ENCODE measurements at places on chromosomes 1 and 21. TPM values are rescaled to one million over a fixed set of nuclear protein-coding genes. Genes with fewer than 3 reads are reported as not detected.

The PPM1J gene
- total RNA-seq, result 2.1 TPM

The RAD54L gene
- total RNA-seq, result 0.67 TPM

The EDEM3 gene
- total RNA-seq, result 39.3 TPM

The KRTAP10-12 gene
- total RNA-seq, result not detected

The CRYBG2 gene
- 0.52 TPM for total RNA-seq

The RO60 gene
- 70.5 TPM for total RNA-seq

The ZC3H11A gene
- total RNA-seq, result 58.1 TPM

The CRYAA gene
- total RNA-seq, result not detected

The SPATA21 gene
- not detected for total RNA-seq

The PER3 gene
- total RNA-seq, result 19.0 TPM

The CLCA1 gene
- total RNA-seq, result not detected

The SLFNL1 gene
- total RNA-seq, result 0.38 TPM

The WLS gene
- total RNA-seq, result 53.3 TPM

The TRIM46 gene
- 2.1 TPM for total RNA-seq

GRCh38 chr1:193070386-193070753, 11.0 kb downstream of the RO60 start:
- no peak for DNase-seq

DNA sequence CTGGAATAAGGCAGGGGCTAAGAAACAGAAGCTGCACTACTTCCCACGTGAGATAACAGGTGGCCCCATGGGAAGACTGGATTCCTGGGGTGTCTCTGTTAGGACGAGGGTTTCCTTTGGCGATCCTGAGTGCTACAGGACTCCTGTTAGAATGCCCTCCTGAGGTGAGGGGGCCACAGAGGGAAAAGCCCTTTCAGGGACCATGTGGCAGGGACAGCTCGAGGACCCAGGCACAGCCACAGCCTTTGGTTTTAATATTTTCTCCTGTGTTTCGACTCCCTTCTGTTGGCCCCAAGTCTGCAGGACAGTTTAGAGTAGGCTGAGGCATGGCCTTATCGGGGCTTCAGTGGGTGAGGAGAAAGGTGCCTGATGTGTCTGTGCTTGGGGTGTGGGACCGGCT, 12.6 kb downstream of the TTC39A start:
- no peak for DNase-seq

GRCh38 chr21:41180752-41181151, 12.8 kb downstream of the BACE2 start:
- DNase-seq, result no peak

DNA sequence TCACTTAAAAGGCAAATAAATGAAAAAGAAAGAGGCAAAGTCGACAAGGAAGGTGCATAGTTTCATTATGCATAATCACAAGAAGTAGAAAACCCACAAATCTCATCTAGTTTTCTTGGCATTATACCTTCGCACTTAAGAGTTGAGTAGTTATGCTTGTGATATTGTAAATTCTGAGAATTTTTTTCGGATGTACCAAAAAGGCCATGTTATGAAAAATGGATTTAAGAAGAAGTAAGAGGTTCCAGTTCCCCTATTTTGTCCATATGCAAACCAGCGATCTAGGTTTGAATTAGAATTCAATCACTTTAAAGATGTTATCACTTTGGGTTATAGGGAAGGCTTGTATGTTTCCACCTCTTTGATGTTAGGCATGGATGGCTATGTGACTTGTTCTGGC, 7.9 kb upstream of the ERICH3 start:
- DNase-seq, result no peak

GRCh38 chr1:50438945-50439344, 15.7 kb upstream of the DMRTA2 start:
- DNase-seq, result no peak

GRCh38 chr1:184514447-184514846, 127.6 kb downstream of the C1orf21 start:
- no peak for DNase-seq

DNA sequence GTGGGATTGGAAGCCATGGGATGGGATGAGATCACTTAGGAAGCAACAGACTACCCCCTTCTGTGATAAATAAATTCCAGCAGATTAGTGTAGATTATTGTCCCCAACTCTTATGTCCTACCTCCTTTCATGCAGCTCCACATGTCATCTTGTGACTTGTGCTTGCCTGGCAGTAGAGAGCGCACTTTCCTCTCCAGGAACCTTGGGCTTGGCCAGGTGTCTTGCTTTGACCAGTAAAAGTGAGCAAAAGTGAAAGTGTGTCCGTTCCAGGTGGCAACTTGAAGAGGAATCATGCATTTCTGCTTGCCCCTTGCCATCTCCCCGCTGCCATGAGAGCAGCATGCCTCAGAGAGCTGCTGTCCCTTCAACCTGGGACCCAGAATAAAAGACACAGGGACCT, 122.9 kb upstream of the ERG start:
- DNase-seq, result no peak

DNA sequence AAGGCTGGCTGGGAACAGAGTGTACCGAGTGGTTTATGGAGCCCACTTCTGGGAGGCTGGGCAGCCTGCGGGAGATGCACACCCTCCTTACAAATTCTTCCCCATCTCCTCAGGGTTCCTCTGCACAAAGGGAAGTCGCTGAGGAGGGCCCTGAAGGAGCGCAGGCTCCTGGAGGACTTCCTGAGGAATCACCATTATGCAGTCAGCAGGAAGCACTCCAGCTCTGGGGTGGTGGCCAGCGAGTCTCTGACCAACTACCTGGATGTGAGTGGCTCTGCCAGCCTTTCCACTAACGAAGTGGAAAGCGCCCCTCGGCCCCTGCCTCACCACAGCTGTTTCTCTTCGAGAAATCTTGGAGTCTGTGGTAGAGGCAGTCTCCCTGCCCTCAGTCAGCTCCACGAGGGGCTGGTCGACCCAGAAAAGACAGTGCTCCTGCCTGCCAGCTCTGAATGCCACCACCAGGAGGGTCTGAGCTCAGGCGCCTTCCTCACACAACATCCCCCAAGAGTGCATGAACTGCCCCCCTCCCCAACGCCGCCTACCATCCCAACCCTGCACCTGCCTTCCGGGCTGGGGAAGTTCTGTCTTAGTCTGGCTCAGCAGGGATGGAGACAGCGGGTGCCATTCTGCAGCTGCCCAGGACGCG, 31.8 kb downstream of the PROK1 start:
- no peak for DNase-seq

- DNase-seq, result no peak
Observed at GRCh38 chr1:26626994-26627393, 68.8 kb upstream of the ARID1A start.

DNA sequence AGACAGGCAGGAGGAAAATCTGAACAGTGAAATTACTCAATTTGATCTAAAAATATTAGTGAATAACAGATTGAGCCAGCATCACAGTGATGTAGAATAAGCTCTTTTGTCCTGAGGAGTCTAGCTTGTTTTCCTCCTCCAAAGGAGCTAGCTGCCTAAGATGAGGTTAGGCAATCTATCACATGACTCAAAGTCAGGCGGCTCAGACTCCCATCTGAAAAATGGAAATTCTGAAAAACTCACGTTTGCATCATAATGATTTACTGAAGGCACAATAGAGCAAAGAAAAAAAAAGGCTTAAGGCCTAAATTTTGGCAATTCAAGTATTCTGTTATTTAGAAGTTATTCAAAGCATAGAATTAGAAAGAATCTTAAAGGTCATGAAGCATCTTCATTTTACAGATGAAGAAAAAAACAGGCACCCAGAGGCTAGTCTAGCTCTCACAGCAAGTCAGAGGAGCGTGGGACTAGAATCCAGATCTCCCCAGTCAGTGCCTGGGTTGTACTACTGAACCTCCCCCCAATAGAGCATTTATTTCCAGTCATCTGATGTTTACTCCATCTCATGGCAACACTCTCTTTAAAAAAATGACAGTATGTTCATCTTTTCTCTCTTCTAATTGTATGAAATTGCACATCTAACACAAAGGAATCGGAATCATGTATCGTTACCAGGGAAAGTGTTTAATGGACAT, 62.5 kb upstream of the ATF3 start:
- DNase-seq, result no peak

GRCh38 chr1:41977326-41977725, 58.6 kb upstream of the HIVEP3 start:
- no peak for DNase-seq

GRCh38 chr1:63856924-63857323, 83.1 kb downstream of the ROR1 start:
- no peak for DNase-seq

- DNase-seq, result no peak
Observed at GRCh38 chr1:222243902-222244301, 304.0 kb downstream of the HHIPL2 start.

- DNase-seq, result no peak
Observed at GRCh38 chr1:24996456-24996855, 66.4 kb upstream of the RUNX3 start.

GRCh38 chr1:229297746-229298145, 26.8 kb downstream of the RAB4A start:
- no peak for DNase-seq

DNA sequence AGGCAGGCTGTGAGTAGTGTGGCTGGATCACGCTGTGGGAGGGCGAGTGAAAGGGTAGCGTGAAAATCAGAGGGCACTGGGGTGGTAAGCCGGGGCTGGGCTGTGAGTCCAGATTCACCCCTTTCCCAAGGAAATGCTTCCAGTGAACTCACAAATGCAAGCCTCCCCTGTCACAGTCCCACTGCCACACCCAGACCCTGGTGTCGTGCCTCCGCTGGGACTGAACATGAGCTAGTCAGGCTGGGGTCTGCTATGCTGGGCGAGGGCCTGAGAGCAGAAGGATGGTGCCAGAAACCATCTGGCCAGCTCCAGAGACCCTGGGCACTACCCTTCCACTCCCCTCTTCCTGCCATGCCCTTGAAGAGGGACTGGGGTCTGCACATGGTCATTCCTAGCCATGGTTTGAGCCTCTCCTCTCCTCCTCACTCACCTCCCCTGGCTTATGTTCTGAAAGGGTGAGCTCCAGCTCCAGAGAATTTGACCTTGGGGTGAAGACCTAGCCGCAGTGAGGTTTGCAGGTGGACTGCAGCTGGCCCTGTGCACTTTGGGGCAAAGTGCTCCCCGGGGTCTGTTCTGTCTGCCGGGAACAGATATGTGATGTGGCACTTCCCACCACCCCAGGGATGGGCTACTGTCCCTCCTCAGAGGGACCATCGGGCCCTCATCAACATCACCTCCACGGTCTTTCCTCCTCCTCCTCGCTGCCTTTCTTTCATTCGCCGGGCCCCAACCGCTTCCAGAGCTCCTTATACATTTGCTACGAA, 365.6 kb downstream of the RPS6KC1 start:
- DNase-seq, result no peak

DNA sequence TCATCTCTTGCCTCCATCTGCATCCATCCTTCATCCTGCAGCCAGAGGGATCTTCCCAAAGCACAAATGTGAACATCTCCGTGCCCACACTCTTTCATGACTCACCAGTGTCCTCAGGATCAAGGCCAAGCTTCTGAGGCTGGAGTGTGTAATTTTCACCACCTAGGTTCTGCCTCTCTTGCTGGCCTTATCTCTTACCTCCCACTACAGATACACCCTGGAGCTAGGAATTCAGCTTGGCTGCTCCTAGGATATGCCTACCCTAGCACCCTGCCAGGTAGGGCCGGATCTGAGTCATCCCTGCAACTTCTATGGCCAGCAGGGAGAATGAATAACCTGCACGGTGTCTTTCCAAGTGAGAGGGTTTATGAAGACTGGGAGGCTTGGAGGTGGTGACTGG, 208.7 kb upstream of the CSF3R start:
- peak; percentile 25 for DNase-seq

DNA sequence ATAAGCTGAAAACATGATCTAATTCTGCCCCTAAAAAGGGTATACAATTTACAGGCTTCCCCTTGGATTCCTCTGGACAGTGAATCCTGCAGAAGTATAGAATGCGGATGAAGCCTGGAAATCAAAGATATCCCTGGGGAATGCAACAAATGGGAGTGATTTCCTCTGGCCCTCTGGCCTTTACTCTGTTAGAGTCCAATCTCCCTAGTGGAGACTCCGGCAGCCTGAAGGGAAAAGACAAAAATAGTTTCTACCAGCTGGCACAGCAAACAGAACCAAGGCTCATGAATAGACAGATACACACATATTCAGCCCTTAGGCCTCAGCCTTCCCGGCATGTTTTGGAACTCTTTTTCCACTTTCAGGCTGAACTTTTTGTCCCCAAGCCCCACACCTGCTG, 3.9 kb upstream of the LRRC52 start:
- DNase-seq, result no peak
